ENCODE measurements at places on chromosomes 1 and 21. TPM values are rescaled to one million over a fixed set of nuclear protein-coding genes. Genes with fewer than 3 reads are reported as not detected.

DNA sequence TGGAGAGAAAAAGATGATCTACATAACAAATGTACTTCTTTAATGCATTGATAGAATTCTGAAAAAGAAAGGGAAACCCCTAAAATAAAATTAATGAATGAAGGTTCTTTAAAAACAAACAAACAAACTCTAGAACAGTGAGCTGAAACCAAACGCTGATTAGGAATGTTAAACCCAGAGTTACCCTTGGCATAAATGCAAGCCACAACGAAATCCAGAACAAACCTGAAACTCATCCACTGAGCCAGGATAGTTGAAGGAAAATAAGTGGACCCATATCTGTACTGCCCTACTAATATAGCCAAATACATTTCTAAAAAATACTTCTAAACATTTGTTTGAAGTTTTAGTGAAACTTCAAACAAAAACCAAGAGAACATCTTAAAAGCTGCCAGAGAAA is 505.3 kb downstream of the TTLL7 start:
- no peak for DNase-seq

DNA sequence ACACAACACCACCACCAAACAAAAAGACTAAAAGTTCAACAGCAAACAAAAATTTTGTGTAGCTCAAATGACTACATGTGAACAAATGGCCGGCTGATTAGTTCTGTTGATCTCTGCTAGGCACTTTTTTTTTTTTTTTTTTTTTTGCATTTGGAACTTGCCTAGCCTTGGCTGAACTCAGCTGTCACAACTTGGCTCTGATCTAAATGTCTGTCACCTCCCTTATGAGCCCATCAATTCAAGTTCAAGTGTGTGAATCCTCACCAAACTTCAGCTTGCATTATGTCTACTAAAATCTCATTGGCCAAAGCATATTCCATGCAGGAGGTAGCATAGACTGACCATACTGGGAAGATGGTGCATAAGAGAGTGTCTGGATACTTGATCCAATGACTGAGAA is 606.5 kb upstream of the ADGRL4 start:
- no peak for DNase-seq

DNA sequence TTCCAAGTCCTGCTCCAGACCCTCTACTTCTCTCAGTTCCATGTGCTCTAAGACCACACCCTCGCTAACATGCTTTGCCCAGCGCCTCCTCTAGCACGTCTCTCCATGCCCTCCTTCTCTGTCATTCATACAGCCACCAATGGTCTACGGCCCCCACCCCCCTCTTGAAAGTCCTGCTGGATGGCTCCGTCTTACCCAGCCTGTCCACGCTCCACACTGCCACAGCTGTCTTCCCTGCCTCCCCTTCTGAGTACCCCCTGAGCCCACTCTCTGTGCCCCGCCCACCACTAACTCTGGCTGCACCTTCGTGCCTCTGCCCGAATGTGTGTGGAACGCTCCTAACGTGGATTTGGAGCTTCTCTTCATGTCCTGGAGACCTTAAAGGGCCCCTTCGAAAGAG is 244.6 kb downstream of the TRABD2B start:
- DNase-seq, result no peak

GRCh38 chr1:77697441-77697840 is 15.0 kb upstream of the ZZZ3 start:
- DNase-seq, result no peak

DNA sequence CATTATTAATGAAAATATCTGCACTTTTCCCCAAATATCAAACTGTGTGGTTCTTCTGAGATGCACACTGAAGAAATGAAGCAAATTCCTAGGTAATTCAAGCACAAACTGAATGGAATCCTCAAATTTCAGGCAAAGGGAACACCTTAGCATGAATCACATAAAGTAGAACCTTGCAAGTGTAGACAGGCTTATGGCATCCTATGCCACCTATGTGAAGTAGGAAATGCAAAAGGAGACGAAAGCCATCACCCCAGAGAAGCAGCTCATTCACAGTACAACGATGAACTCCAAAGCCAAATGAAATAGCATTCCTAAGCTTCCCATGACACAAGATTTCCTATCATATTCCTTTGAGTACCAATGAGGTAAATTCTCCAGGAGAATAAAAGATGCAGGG is 461.2 kb upstream of the RUNX1 start:
- DNase-seq, result no peak

GRCh38 chr1:40245686-40246085 is 2.1 kb upstream of the TMCO2 start:
- DNase-seq, result no peak

DNA sequence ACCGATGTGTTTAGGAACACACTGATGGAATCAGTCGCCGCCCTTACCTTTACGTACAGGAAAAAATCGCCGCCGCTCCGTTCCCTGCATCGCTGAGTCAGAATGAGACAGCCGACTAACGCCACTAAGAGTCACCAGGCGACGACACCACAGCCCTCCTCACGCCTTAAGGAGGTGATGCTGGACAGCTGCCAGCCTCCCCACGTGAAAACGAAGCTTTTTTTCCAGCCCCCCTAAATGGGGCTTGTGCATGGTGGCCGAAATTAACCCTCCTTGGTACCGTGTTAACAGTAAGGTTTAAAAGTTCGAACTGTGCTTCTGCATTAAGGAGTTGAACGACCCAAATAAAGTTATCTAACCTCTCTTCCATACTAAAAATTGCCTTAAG is 511 bp downstream of the DNTTIP2 start:
- DNase-seq, result peak; percentile 79

DNA sequence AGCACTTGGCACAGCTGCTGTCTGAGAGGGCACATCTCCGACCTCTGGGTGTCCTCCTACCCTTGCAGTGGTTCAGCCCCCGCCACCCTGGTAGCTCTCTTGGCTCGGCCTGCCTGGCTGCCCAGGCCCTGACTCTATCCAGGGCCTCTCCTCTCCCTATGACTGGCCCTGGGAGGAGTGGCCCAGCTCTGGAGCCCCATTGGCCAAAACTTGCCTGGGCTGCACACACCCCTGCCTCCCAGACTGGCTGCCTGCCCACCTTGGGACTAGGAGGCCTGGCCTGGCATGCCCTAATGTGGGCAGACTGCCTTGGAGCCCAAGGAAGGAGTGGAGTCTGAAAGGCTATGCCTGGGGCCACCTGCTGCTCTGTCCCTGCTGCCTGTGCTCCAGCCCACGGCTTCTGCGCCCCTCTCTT is 33.6 kb downstream of the ACOT11 start:
- no peak for DNase-seq

GRCh38 chr1:41842326-41842725 is 76.4 kb downstream of the HIVEP3 start:
- no peak for DNase-seq

DNA sequence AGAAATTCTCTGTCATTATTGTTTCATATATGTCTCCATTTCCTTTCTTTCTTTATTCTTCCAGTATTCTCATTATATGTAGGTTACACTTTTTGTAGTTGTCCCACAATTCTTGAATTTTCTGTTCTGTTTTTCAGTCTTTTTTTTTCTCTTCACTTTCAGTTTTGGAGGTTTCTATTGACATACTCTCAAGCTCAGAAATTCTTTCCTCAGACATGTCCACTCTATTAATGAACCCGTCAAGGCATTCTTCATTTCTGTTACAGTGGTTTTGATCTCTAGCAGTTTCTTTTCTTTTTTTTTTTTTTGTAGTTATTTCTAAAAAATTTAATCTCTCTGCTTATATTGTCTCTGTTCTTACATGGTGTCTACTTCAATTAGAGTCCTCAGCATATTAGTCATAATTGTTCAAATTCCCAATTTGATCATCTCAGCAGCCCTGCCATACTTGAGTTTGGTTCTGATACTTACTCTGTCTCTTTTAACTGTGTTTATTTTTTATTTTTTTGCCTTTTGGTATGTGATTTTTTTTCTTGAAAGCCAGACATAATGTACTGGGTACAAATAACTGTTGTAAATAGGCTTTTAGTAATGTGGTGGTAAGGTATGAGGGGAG is 49.5 kb upstream of the KCNK2 start:
- no peak for DNase-seq

DNA sequence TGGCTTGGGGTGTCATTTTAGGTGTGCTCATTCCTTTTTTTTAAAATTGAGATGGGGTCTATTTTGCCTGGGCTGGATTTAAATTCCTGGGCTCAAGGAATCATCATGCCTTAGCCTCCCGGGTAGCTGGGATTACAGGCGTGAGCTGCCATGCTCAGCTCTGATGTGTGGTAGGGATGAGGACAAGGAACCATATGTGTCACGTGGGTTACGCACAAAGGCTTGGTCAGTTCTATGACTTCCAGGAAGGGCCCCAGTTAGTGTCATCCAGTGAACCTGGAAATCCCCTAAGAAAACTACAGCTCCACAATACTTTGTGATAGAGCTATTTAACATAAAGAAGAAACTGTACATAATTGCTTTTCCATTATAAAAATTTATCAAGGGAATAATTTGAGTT is 6.7 kb upstream of the METTL25B start:
- no peak for DNase-seq

- no peak for DNase-seq
Observed at GRCh38 chr1:25047506-25048240, 117.6 kb upstream of the RUNX3 start.

DNA sequence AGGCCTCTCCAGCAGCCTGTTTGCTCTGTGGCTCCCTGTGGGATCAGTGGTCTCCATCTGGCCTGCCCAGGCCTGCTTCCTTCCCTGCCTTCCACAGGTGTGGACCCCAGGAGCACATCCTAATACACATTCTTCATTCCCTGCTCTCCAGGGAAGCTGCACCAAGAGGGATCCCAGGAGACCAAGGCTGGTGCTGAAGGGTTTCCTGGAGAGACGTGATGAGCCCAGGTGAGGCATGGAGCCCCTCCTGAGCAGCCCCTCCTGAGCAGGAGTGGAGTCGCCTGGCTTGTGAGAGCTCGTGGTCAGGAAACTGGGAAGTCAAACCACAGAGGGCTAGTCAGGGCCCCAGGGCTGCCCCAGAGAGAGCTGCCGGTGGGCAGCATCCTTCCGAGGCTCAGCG is 561.4 kb downstream of the MATN1 start:
- no peak for DNase-seq

- no peak for DNase-seq
Observed at GRCh38 chr21:14880922-14881321, 183.9 kb downstream of the NRIP1 start.

GRCh38 chr1:221805121-221805520 is 63.2 kb upstream of the DUSP10 start:
- no peak for DNase-seq

GRCh38 chr1:32681999-32682398 is 20.6 kb downstream of the SYNC start:
- no peak for DNase-seq

GRCh38 chr1:89360716-89361115 is 3.1 kb upstream of the GBP6 start:
- no peak for DNase-seq

- DNase-seq, result no peak
Observed at GRCh38 chr1:184701816-184702215, 52.8 kb downstream of the EDEM3 start.

- DNase-seq, result no peak
Observed at GRCh38 chr1:1357871-1358432, 403 bp downstream of the MXRA8 start.

DNA sequence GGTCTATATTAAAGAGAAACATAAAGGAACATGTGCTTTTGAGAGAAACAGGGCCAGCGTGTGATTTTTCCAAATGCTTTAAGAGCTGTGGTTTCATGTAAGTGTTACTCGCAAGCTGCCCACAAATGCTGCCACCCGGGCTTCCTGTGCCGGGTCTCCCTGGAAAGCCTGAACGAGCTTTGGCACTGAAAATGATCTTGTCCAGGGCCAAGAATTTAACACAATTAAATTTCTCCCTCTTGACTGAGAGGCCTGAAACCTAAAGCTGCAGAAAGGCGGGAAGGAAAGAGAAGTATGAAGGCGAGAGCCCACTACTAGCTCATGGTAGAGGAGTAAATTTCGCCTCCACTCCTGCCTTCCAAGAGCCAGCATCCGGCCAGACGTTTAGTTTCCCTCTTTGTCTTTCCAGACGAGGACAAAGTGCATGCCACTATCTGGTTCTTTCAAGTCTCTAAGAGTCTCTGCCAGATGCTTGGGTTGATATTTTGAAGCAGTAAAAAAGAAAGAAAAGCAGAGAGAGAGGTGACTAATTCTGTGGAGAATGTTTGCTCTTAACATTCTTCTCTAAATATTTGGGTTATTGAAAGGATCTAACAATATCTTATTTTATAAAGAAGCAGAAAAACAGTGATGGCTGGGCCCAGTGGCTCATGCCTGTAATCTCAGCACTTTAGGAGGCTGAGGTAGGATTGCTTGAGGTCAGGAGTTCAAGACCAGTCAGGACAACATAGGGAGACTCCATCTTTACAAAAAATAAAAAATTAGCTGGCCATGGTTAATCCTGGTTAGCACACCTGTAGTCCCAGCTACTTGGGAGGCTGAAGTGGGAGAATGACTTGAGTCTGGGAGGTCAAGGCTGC is 100.0 kb upstream of the HNRNPU start:
- no peak for DNase-seq

- DNase-seq, result no peak
Observed at GRCh38 chr1:1085911-1086841, 12.1 kb upstream of the RNF223 start.

Gene TINAGL1
- not detected for polyA plus RNA-seq

Gene S100PBP
- 6.6 TPM for polyA plus RNA-seq

Gene SERINC2
- polyA plus RNA-seq, result 7.8 TPM

Gene THEM5
- not detected for polyA plus RNA-seq

Gene KRTAP12-2
- polyA plus RNA-seq, result not detected

Gene JAM2
- not detected for polyA plus RNA-seq

Gene AMY1C
- not detected for polyA plus RNA-seq

Gene TRABD2B
- polyA plus RNA-seq, result not detected

Gene NR0B2
- not detected for polyA plus RNA-seq

Data from CD14-positive monocyte (primary cell).